Stimulated activated CD4-positive, alpha-beta T cell treated with anti-CD3 and anti-CD28 coated beads, Interleukin-4, amount 100 ng/mL, for 48 hours (primary cell): ENCODE measurements at places on chromosomes 2 and 18.

DNA sequence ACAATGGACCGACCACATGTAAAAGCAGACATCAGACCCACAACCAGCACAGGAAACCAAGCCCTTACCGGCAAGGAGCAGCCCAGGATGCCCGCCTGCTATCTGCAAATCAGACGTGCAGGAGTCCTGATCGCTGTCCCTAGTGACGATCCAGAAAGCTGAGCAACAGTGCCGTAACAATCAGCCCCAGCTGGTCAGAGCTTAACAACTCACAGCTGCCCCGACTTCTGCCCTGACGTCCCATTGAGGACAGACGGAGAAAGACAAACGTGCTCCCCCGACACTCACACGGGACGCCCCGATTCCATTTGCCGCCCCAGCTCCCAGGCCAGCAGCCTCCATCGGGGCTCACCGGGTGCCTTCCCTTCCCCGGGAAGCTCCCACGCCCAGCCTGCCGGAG lies 39.8 kb upstream of the PXDN start:
- DNase-seq: no peak

- DNase-seq: peak; percentile 69
These were observed 39.2 kb downstream of the BIN1 start for GRCh38 chr2:127067620-127068350.

DNA sequence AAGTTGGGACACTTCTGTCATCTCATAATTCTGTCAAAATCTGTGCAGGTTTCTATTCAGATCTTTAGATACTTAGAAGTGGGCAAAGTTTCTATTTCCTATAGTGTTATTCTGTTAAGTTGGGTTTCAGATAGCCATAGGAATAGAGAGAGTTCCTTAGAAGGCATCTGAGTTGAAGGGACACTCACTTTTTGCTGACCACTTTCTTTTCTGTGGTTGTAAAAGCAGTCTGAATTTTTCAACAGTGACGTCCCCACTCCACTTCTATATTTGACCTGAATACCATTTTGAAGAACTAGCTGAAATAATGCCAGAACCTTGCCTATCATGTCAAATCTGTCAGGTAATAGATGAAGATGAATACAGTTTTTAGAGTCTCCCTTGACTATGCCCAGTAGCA lies 267.3 kb downstream of the SPAG16 start:
- DNase-seq: no peak

GRCh38 chr2:66789741-66790140 lies 354.8 kb downstream of the MEIS1 start:
- DNase-seq: no peak

GRCh38 chr18:48123941-48124340 lies 193.5 kb upstream of the SMAD2 start:
- no peak for DNase-seq

DNA sequence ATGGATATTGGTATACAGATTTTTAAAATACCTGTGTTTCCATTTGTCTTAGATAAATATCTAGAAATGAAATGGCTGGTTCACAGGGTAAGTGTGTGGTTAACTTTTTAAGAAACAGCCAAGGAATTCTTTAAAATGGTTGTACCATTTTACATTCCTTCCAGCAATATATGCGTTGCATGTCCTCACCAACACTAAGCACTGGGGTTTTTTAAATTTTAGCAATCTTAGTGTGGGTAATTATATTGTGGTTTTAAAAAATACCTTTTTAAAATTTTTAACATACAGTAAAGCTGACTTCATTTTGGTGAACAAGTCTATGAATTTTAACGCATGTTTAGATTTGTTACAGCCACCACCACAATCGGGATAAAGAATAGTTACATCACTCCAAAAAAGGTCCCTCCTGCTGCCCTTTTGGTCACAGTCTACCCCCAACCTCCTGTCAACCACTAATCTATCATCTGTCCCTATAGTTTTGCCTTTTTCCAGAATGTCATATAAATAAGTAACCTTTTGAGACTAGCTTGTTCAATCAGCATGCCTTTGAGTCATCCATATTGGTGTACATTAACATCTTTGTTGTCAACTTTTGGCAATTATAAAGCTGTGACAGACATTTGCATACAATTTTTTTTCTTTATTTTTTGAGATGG lies 128.1 kb upstream of the MSTN start:
- no peak for DNase-seq

DNA sequence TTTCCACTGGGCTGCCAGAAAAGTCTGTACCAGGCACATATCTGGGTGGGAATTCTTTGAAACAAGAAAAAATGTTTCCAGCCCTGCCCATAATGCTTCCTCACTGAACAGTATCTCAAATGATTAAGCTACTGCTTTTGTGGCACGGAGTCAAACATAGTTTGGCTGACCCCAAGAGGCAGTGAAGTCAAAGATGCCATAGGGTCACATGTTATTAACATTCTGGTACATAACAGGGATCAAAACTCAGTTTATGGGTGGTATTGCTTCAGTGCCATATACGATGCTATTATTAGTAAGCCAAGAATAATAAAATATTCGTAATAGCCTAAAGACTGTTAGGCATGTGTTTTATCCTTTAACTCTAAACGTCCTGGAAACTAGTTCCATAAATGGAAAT lies 112.4 kb downstream of the FEZ2 start:
- DNase-seq: no peak

GRCh38 chr2:4135765-4136164 lies 432.4 kb downstream of the DCDC2C start:
- DNase-seq: no peak

- no peak for DNase-seq
These were observed 9.7 kb downstream of the CMPK2 start for GRCh38 chr2:6855860-6856547.

GRCh38 chr2:20065885-20066602 lies 14.6 kb upstream of the LAPTM4A start:
- DNase-seq: no peak

GRCh38 chr2:164877169-164877568 lies 35.5 kb upstream of the COBLL1 start:
- DNase-seq: no peak

DNA sequence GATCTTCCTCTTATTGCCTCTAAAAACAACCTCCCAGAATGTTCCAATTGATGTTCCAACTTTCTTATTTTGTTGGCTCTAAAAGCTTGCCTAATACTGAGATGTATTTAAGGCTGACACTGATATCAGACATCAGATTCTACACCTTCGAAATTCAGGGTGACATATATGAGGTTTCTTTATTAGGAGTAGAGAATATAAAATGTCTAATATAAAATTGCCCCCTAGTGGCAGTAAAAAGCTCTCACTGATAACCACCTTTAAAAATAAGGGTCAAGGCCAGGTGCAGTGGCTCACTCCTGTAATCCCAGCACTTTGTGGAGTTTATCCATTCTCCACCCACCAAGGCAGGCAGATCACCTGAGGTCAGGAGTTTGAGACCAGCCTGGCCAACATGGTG lies 789.7 kb upstream of the SLC39A10 start:
- DNase-seq: no peak

- no peak for DNase-seq
These were observed 73.9 kb upstream of the TTC27 start for GRCh38 chr2:32553829-32554432.

GRCh38 chr18:48780201-48780912 lies 170.4 kb downstream of the SMAD7 start:
- DNase-seq: no peak

GRCh38 chr18:65414501-65414900 lies 336.3 kb upstream of the CDH7 start:
- DNase-seq: no peak

GRCh38 chr2:169272010-169272409 lies 90.3 kb downstream of the LRP2 start:
- no peak for DNase-seq

DNA sequence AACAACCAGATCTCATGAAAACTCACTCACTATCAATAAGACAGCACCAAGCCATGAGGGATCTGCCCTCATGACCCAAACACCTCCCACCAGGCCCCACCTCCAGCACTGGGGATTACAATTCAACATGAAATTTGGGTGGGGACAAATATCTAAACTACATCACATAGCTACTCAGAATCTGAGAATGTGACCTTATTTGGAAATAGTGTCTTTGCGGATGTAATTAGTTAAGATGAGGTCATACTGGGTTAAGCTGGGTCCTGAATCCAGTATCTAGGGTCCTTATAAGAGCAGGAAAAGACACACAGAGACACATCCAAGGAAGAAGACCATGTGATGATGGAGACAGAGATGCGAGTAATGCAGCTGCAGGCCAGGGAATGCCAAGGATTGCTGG lies 27.5 kb upstream of the REEP1 start:
- DNase-seq: no peak

DNA sequence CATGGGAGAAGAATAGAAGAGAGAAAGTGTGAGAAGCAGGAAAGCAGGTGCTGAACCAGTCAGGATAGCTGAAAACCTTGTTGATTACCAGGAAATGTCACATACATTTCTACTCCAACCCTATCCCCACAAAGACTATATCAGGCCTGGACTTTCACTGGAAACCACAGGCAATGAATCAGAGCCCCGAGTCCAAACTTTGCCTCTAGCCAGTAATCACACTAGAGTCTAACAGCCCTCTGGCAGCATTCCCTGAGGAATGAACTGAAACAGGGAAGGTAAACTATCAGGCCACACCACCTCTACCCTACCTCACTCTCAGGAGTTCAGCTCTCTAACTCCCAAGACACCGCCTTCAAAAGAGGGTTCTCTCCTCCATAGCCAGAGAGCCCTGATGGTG lies 18.7 kb upstream of the IHH start:
- DNase-seq: no peak

GRCh38 chr2:144412709-144413108 lies 107.2 kb downstream of the ZEB2 start:
- DNase-seq: no peak

DNA sequence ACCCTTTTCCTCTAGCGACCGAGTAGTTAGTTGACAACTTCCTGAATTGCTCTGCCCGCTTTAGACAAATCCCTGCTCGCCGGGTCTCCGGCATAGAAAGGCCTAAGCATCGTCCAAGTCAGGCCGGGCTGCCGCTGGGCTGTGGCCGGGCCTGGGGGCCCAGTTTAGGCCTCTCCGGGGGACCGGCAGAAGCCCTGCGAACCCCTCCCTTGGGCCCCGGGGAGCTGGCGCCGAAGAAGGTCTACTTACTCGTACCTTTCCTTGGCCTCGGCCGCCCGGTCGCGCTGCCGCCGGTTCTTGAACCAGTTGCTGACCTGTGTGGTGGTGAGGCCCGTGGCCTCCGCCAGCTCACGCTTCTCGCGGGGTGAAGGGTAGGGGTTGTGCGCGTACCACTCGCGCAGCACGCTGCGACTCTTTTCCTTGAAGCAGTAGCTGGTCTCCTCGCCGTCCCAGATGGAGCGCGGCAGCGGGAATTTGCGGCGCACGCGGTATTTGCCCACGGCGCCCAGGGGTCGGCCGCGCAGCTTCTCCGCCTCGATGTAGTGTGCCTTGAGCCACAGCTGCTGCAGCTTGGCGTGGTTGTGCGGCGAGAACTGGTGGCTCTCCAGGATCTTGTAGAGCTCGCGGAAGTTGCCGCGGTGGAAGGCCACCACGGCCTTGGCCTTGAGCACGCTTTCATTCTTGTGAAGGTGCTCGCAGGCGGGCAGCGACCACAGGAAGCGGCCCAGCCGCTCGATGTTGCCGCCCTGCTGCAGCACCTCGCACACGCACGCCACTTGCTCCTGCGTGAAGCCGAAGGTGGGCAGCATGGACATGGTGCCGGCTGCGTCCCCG lies 739 bp downstream of the SIX2 start:
- no peak for DNase-seq
